Right atrium auricular region (tissue), 2 donors: ENCODE measurements at places on chromosomes 2 and 18.

DNA sequence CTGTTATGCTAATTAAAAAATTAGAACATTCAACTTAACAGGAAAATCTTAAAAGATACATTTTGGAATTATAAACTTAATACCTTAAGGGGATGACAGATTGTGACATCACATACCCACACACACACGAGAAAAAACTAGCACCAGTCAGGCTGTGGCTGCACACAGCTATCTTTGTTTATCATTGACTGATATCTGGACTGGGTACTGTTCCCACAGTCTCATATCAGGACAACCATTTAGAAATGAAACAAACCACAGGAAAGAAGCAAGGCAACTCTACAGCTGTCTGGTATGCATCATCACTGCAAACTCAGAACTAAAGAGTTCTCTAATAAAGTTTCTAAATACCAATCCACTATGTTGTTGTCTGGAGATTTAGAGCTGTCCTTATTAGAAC lies 210.9 kb upstream of the SMAD7 start:
- H3K36me3 ChIP-seq: no peaks in the 10 kb centered on the region
- H3K4me3 ChIP-seq: no peak overlapping the region
- H3K27me3 ChIP-seq: no peaks in the 10 kb centered on the region
- no peak overlapping the region for H3K27ac ChIP-seq
- DNase-seq: no peak

GRCh38 chr2:9112079-9112721 lies 94.4 kb upstream of the ASAP2 start:
- peaks cover 14% of the 10 kb centered on the region for H3K4me1 ChIP-seq
- H3K27ac ChIP-seq: no peak overlapping the region
- DNase-seq: peak; percentile 70
- no peak overlapping the region for H3K4me3 ChIP-seq

- H3K4me3 ChIP-seq: no peak overlapping the region
- H3K4me1 ChIP-seq: peaks cover 23% of the 10 kb centered on the region
- H3K36me3 ChIP-seq: no peaks in the 10 kb centered on the region
- H3K27ac ChIP-seq: peak overlapping the region; percentile 65
Observed at GRCh38 chr18:35458677-35459441, 38.9 kb downstream of the INO80C start.

GRCh38 chr2:184835398-184835715 lies 237.0 kb downstream of the ZNF804A start:
- H3K4me1 ChIP-seq: no peaks in the 10 kb centered on the region
- no peak for DNase-seq
- H3K36me3 ChIP-seq: no peaks in the 10 kb centered on the region
- H3K4me3 ChIP-seq: no peak overlapping the region
- no peaks in the 10 kb centered on the region for H3K27me3 ChIP-seq

DNA sequence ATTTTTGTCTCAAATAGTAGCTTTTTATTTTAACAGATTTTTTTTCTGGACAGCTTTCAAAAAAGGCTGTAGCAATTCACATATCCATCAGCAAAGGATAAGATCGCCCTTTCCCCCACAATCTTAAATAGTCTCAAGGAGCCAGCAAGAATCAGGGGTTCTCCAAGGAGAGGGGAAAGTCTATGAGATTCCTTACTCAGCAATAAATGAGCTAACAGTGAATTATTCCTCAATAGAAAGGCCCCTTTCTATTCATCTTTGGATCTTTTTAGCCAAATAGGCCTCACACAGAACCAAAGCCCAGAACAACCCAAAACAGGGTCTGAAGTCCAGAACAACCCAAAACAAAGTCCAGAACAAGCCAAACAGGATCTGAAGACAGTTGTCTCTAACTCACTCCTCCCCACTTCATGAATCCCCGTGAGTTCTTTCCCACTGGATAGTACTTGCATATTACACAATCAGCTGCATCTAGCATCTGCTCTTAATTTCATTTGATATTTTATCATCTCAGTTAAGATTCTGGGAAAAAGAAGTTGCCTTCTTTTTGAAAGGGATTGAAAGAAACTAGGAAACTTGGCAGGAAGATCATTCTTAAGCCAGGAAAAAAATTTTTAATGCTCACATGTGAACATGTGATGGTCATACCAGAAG lies 3.4 kb upstream of the DHRS9 start:
- no peaks in the 10 kb centered on the region for H3K27me3 ChIP-seq

DNA sequence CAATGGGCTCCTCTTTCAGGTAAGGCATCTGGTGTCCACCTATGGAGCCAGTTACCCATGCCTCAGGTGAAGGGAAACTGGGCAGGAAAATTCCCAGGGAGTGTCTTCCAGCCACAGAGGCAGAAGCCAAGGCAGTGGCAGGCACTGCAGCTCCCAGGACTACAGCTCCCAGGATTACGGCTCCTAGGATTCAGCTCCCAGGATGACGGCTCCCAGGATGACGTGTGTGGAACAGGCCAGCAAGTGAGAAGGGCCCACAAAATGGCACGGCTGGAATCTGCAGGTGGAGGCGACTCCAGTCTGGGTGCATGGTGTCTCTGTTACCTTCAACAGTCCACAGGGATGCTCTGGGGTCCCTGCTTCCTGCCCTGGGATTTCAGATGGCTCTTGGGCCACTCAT lies 92.1 kb downstream of the PTGR3 start:
- H3K36me3 ChIP-seq: no peaks in the 10 kb centered on the region
- DNase-seq: no peak
- H3K27ac ChIP-seq: no peak overlapping the region
- H3K4me3 ChIP-seq: no peak overlapping the region
- no peaks in the 10 kb centered on the region for H3K4me1 ChIP-seq
- H3K27me3 ChIP-seq: no peaks in the 10 kb centered on the region

DNA sequence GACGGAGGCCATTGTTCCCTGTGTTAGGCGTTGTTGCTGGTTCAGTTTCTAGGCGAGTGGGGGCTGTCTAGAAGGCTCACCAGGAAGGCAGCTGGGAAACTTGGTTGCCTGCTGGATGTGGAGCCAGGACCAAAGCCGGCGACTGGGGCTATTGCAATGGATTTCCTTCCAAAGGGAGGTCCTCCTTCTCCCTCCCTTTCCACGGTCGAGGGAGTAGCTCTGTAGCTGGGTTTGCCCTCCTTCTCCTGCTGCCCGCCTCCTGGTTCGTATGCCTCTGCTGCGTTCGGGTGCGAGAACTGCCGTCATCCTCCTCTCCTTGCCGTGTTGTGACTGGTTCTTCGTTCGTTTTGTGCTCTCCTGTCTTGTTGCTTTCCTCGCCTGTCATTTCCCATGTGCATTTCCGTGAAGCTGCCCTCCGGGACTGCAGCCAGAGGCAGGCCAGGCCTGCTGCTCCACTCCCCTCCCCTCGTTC lies 203.4 kb downstream of the NEDD4L start:
- H3K27me3 ChIP-seq: no peaks in the 10 kb centered on the region
- H3K36me3 ChIP-seq: no peaks in the 10 kb centered on the region
- H3K4me1 ChIP-seq: no peaks in the 10 kb centered on the region
- H3K4me3 ChIP-seq: peak overlapping the region; percentile 33
- no peak for DNase-seq

DNA sequence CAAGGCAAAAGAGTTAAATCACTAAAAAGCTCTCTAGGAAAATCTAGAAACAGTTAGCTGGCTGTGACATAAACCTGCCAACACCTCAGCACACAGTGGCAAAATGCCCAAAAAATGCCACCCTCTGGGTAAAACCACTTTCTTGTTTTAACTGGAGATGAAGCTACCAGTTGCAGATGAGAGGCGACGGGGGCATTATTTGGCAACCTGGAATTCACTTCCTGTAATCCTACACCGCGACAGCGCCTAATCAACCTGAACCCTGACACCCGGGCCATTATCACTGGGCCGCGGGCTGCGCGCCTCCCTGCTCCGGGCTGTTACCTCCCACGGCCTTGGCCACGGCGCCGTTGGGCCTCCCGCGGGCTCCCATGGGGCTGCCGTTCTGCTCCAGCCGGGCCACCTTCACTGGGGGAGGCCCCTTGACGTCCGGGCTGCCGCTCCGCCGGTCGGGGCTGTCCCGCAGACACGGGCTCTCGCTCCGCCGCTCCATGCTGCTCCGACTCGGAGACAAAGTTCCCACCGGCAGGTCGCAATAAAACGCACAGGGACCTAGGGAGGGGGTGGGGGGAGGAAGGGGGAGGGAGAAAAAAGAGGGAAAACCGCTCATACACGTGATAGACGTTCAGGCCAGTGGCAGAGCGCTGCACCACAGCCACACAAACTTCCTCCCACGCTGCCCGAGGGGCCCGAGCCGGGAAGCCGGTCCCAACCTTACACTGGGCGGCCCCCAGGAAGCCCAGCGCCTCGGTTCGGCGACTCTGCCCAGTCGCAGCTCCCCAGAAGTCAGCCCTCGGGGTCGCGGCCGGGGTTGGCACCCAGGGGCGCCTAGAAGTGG lies 2.0 kb downstream of the SATB2 start:
- H3K4me1 ChIP-seq: no peaks in the 10 kb centered on the region
- peaks cover 31% of the 10 kb centered on the region for H3K27me3 ChIP-seq
- H3K36me3 ChIP-seq: no peaks in the 10 kb centered on the region
- no peak overlapping the region for H3K27ac ChIP-seq

- no peak for DNase-seq
- no peaks in the 10 kb centered on the region for H3K4me1 ChIP-seq
- H3K27ac ChIP-seq: no peak overlapping the region
- no peaks in the 10 kb centered on the region for H3K36me3 ChIP-seq
- H3K27me3 ChIP-seq: no peaks in the 10 kb centered on the region
Observed at GRCh38 chr2:228369400-228370031, 188.0 kb upstream of the SPHKAP start.

DNA sequence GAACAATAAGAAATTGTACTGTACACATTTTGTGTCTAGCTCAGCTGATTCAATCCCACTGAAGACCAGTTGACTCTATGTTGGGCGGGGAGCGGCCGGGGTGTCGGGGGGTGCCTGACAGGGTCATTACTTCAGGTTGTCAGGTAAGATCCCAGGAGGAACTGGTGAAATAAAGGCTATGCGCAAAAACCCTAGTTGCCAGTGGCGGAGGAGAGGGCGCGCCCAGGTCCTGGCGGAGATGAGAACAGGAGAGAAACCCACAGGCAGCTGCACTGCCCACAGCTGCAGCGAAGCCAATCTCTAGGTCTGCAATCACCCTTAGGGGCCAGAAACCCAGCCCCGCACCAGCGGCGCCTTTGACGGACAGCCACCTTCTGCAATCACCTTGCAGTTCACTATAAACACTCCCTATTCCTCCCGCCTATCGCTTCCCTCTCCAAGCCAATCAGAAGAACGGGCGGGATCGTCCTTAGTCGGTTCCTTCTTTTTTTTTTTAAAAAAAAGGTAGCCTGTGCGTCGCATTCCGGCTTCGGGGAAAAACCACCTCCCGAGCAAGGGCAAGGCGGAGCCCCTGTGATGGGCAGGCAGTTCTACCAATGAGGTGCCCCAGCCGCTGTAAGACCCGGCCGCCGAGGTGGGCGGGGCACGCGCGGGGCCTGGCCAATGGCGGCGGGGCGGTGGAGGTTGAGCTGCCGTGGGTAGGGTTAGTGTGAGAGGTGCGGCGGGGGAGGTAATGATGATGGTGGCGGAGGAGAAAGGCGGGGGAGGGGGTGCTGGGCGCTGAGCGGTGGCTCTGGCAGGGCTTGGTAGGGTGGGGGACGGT lies at the start of gene EHBP1:
Gene EHBP1, plus strand, starts transcription at position 707 of the 823 bp plus-strand sequence. CDS start 1,479 bp downstream, outside the sequence.
- peak within 1 kb of the TSS; percentile 92 for H3K27ac ChIP-seq
- H3K4me1 ChIP-seq: peaks cover 24% of the 10 kb centered on the region
- H3K36me3 ChIP-seq: no peaks in the 10 kb centered on the region
- H3K4me3 ChIP-seq: peak within 1 kb of the TSS; percentile 97
- no peaks in the 10 kb centered on the region for H3K27me3 ChIP-seq
- peak; percentile 99 for DNase-seq

DNA sequence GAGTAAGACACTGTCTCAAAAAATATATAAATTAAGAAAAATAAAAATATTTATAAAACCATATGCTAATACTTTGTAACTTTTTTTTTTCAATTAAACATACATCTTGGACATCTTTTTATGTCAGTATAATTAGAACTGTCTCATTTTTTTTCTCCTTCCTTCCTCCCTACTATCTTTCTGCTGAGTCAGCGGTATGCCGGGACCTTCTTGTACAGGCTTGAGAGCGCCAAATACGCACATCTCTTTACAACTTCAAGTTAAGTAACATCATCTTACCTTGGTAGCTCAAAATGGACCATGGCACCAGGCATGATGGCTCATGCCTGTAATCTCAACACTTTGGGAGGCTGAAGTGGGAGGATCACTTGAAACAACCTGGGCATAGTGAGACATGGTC lies 153.4 kb downstream of the FAM161A start:
- H3K4me1 ChIP-seq: peaks cover under 1% of the 10 kb centered on the region
- no peaks in the 10 kb centered on the region for H3K36me3 ChIP-seq
- no peak overlapping the region for H3K27ac ChIP-seq
- no peak overlapping the region for H3K4me3 ChIP-seq

DNA sequence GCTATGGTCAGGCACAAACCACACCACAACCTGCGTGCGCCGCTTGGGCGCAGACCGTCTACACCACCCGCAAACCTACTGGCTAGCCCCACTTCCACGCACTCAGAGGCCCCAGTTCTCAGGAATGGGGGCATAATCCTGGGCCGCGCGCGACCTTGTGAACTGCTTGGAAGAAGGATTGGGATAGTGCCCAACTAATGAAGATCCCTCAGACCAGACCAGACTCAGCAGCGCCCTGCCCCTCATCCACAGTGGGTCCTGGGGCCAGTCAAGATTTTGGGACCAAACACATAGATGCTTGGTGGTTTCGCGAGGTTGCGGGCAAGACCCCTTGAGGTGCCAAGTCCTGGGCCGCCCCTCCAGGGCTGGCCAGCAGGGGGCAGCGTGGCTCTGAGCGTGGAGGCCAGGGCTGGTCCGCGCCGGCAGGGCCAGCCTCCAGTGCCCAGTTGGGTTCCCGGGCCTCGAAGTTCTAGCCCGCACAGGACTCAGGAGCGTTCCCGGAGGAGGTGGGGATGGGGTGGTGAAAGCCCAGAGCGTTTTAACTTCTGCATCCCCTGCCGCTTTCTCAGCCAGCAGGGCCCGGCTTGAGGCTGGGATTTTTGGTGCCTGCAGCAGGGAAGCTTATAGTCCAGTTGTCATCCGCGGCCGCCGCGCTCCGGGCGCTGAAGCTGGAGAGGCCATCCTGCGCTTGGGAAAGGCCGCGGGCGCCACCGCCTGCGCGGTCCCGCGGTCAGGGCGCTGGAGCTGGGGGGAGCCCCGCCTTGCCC lies 8.3 kb downstream of the OSR1 start:
- peak overlapping the region; percentile 46 for H3K27ac ChIP-seq
- H3K36me3 ChIP-seq: peaks cover 38% of the 10 kb centered on the region
- H3K4me1 ChIP-seq: no peaks in the 10 kb centered on the region
- peak overlapping the region; percentile 30 for H3K4me3 ChIP-seq
- peak; percentile 67 for DNase-seq
